ENCODE measurements at places on chromosomes 2 and 18.

DNA sequence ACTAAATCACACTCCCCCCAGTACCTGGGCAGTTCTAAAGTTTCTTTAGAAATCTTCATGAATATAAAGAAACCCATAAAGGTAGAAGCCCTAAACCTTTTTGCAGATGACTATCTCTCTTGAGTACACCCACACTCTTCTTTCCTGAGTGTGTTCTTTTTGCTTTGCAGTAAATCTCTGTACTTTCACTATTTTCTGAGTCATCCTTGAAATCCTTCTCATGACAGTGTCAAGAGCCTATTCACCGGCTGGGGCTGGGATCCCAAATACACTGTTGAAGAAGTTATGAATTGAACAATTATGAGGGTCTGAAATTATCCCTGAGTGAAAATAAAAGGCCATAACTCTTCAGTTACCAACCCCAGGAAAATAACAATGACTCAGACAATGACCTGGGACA lies 133.9 kb upstream of the CCDC195 start:
- no peak for DNase-seq

DNA sequence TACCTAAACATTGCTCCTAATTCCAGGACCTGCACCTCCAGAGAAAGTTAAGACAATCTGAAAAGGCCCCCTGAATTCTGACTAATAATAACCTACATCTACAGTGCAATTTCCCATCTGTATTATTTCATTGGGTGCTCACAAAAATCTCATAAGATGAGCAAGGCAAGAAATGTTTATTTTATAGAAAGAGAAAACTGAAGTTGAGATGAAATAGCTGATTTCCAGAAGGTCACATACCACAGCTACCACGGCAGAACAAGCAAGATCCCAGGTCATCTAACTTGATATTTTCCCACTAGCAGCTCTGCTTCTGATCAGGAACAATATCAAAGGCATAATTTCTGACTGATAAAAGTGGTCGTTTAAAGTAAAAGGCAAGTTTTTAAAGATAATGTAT lies 105.8 kb upstream of the COL5A2 start:
- no peak for DNase-seq

- no peak for DNase-seq
Observed at GRCh38 chr2:72211350-72211749, 63.7 kb upstream of the CYP26B1 start.

DNA sequence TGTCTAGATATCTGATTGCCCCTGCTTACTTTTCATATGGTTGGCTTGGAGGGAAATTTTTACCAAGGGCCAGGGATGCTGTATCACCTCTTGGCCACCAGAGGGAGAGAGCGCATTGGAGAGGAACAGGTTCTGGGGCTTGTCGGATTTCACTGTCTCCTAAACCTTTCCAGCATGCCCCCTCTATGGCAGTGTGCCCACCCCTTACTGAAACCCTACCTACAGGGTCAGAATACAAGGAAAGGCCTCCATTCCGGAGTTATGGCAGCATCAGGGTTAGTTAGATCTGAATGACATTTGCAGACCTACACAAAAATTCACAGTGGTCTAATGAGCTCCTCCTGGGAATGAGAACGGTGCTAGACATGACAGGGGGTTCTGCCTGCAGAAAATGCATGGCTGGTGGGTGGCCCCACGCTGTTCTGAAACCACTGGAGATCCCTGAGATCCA lies 5.8 kb downstream of the SLC14A2 start:
- DNase-seq, result no peak

- DNase-seq, result no peak
Observed at GRCh38 chr2:20422402-20423271, 24.2 kb upstream of the RHOB start.

- DNase-seq, result no peak
Observed at GRCh38 chr2:191499874-191500565, 177.9 kb upstream of the NABP1 start.

DNA sequence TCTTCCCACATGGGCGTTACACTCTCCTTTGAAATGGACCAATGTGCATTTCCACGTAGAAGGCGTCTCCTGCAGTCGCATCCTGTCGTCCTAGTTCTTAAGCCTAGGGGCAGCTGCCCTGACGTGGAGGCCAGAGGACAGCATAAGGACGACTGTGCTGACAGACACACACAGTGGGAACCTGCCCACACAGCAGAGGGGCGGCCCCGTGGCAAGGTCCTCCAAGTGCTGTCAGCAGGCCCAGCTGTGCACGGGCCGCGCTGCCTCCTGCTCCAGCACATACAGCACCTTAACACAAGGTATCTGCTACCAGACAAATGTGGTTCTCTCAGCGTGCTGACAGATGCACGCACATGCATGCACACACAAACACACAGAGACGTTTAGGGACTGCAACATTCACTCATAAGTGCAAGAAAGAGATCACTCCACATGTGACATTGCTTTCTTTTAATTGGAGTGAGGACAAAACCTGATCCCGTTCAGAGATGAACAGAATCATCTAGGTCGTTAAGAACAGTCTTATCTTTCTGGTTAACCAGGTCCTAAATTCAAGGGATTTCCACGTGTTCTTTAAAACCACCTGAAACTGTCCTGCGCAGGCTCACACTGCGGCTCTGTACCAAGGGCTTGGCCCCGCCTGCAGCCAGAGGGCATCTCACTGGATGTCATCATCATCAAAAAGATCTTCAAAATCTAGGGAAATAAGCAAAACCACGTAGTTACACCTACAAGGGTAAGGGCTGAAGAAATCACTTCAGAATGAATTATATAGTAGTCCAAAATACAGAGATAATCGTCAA lies 5.5 kb downstream of the COPS9 start:
- DNase-seq, result no peak

DNA sequence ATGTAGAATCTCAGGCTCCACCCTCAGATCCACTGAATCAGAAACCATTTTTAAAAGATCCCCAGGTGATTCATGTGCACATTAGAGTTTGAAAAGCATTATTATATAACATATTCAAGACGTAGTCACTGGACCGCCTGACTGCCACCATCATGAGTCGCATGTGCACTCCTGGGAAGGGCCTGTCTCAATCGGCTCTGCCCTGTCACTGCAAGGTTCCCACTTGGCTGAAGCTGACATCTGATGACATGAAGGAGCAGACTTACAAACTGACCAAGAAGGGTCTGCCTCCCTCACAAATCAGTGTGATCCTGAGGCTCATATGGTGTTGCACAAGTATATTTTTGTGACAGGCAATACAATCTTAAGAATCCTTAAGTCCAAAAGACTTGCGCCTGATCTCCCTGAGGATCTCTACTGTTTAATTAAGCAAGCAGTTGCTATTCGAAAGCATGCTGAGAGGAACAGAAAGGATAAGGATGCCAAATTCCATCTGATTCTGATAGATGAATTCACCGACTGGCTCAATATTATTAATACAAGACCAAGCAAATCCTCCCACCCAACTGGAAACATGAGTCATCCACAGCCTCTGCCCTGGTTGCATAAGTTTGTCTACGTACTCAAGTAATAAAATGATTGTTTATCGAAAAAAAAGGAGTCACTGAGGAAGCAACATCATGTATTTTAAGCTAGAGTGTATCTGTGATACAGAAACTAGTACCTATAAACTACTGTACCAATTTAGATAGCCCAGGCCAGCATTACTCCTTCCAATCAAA lies 26.2 kb downstream of the ATAD2B start:
- no peak for DNase-seq

- no peak for DNase-seq
Observed at GRCh38 chr2:53949457-53949856, 21.3 kb downstream of the PSME4 start.
